Hematopoietic multipotent progenitor cell treated with erythropoietin and hydrocortisone succinate and interleukin-3 and kit ligand, for 8 days (in vitro differentiated cells): ENCODE measurements at places on chromosomes 6 and 20.
A peak's percentile ranks its signal among the peaks of the same experiment; 100 is the strongest.

DNA sequence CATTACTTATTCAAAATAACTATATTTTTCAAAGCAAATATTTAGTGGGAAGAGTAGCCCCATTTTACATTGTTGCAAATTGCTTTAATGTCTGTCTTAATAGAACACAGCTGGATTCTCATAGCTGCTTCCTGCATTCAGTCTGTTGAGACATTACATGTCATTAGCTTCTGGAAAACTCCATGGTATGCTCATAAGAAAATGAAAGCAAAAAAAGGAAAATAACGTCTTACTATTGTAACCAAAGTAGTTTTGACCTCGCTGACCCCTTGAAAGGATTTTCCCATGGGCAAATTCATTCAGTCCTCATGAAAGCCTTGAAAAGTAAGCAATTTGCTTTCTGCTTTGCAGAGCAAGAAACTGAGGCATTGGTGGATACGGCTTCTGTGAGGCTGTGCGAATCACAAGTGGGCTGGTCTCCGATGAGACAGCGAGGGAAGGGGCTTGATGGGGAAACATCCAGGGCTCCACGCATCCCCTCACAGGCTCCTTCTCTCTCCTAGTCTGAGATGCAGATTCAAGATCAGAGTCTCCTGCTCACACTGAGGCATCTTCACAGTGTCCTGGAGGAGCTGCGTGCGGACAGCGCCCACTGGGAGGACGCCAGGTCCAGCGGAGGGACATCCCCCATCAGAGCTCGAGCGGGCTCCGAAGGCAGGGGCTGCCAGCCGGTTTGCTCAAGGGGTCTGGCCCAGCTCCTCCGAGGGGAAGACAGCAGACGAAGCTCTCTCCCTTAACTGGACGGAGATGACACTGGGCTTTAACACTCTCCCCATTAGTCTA, 3.3 kb downstream of the C20orf202 start:
- no peak for DNase-seq

GRCh38 chr6:170260686-170261085, 30.2 kb downstream of the DLL1 start:
- no peak for DNase-seq

GRCh38 chr6:167987396-167988153, 9.9 kb upstream of the KIF25 start:
- no peak for DNase-seq

DNA sequence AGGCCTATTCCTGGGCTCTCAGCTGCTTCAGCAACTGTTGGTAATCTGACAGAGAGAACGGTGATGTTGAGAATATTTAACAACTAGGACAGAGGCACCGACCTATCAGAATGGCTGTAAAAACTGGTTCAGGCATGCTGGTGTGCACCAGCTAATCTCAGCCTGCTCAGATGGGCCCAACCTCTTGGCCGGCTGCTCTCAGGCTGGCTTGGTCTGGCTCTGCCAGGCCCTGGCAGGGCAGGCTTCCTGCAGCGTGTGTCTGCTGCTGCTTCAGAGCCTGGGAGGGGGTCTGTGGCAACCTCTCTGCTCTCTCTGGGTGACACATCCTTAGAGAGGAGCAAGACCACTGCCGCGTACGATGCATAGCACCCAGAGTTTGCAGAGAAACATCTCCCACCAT, 4.8 kb downstream of the SLC2A12 start:
- no peak for DNase-seq

GRCh38 chr6:22333802-22334201, 37.0 kb upstream of the PRL start:
- DNase-seq: no peak

DNA sequence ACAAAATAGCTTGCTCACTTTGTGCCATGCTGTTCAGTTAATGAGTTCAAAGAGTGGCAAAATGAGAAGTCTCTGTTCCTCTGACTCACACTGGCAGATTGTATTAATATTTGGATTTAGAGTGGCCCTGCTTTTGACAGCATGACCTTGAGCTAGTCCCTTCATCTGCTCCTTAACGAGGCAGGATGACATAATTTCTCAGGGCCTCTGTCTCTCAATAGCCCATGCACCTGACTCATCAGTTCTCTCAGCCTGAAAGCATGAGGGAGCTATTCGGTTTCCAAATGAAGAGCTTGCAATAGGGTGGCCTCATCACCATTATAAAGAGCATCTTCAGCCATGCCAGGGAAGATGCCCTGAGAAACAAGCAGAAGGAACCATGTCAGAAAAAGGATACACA, 38.2 kb downstream of the CAP2 start:
- no peak for DNase-seq

GRCh38 chr20:46328200-46328882, 20.0 kb upstream of the CDH22 start:
- DNase-seq: no peak

- DNase-seq: no peak
Observed at GRCh38 chr6:78749326-78749725, 118.0 kb upstream of the IRAK1BP1 start.

- peak; percentile 77 for DNase-seq
Observed at GRCh38 chr20:20410678-20411077, 42.8 kb downstream of the INSM1 start.

DNA sequence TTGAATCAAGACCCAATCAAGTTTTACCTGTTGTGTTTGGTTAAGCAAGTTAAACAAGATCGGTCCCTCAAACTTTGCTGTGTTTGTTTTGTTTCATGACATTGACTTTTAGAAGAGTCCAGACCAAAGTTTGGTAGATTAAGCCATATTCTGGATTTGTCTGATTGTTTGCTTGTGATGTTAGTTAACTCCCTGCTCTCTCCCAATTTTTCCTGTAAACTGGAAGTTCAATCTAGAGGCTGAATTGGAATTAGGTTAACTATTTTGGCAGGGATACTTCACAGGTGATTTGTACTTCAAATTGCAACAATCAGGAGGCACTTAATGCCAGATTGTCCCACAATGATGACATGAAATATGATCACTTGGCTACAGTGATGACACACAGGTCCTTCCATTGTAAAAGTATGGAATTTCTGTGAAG, 13.6 kb upstream of the SH3BGRL2 start:
- DNase-seq: no peak

DNA sequence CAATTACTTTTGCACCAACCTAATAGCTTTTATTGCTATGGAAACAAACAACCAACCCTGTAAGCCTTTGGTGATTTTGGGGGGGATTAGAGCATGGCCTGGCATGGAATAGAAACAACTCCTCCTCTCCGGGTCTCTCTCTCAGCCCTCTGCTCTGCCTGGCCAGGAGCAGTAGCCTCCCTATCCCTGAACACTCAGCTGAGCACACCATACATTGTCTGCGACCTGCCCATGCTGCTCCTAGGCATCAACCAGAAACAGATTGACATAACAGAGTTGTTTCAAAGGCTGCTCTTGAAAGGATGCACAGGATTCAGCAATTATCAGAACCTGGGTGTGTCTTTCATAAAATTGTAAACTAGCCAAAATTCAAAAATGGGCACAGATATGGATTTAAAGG, 29.8 kb upstream of the SMIM28 start:
- DNase-seq: no peak

DNA sequence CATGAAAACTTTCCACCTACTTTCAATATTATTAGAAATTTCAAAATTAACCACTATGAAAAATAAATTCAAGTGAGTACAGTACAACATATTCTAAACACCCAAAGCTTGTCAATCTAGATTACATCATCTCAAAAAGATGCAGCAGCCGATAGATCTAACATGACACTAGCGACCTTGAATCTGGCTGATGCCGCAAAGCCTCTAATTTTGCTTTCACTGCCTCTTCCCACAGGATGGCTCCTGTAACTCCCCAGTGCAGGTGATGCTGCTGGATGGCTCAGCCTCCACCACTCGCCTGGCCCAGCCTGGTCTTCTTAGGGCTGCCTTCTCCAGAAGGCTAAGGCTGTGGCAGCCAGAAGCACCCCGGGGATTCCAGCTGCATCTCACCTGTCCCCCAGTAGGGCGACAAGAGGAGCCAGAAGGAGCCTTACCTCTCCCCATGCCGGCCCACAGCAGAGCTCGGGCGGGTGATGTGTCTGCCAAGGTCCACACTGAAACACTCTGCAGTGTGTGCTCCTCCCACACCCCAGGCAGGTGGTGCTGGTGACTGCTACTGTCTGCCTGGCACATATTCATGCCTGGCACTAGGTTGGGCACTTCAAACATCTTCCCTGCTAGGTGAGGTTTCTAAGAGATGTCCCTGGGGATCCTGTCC, 82.1 kb downstream of the SLC23A2 start:
- DNase-seq: no peak

DNA sequence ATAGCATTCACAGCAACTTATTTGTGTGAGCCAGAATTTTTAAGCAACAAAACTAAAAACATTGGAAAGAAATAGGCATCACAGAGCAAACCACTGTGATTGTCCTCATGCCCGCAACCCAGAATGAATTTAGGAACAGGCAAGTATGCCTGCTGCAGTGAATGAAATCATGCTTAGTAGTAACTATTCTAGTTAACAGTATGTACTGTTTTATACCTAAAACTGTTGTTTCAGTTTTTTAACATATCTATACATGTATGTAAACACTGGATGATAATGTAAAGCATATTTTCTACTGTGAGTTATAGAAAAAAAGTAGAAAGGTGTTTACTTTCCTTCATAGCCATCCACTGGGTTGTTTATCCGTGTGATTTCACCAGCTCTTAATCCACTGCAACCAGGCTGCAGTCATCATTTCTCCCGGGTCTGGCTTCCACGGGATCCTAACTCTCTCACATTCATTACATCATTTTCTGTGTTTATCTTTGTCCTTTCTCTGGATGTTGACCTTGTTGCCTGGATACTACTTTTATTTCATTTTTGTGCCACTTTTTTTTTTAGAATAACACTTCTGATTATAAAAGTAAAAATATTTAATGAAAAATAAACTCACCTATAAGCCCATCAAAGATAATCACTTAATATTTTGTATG, 3.6 kb upstream of the ARFGEF3 start:
- no peak for DNase-seq
